Suppressor macrophage treated with lipopolysaccharide for 4 hours (primary cell): ENCODE measurements at places on chromosomes 7 and 10.

DNA sequence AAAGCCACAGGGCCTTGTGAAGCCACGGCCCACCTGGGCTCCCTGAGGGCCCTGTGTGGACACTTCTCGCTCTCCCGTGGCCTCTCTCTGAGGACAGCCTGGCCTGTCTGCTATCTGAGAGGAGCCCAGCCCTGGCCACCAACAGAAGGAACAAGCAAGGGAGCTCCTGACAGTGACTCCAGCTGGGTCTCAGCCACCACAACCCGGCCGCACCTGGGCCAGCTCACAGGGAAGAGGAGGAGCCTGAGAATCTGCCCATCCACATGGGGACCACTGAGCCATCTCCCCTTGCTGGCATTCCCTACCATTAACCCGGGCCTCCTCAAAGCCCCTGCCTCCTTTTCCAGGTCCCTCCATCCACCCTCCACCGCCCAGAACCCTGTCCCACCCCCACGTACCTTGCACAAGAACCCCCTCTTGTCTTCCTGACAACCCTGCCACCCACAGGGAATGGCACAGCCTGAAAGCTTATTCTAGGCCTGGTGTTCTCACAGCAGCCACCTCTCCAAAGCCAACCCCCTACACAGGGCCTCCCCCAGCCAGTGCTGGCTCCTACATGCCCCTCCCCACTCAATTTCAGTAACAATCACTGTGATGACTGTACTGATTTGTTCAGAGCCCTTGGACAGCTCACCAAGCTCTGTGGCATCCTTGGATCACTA is 120.2 kb downstream of the GRID1 start:
- no peak for DNase-seq

- peak; percentile 39 for DNase-seq
These were observed 699 bp downstream of the CLIP2 start for GRCh38 chr7:74289659-74290552.

GRCh38 chr10:77926566-77927401 is at the start of gene DLG5:
TSS of gene DLG5 (minus strand) at chr10:77926755. CDS start at chr10:77926520, 235 bp downstream.
- peak; percentile 23 for DNase-seq

GRCh38 chr7:107867858-107868466 is 23.0 kb upstream of the DLD start:
- no peak for DNase-seq

DNA sequence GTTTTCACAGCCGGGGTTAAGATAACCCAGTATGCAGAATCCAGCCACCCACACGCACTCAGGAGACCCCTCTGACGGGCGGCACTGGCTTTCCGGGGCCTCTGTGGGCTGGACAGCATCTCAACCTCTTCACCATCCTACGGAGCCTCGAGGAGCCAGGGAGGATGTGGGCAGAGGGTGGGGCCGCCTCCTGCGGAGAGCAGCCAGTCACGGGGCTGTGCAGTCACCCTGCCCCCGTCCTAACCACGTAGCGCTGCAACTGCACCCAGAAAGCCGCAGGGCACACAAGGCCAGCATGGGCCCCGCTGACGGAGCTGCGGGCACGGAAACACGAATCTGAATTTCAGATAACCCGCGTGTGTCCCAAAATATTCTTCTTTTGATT is 270.3 kb downstream of the ELFN1 start:
- peak; percentile 93 for DNase-seq

DNA sequence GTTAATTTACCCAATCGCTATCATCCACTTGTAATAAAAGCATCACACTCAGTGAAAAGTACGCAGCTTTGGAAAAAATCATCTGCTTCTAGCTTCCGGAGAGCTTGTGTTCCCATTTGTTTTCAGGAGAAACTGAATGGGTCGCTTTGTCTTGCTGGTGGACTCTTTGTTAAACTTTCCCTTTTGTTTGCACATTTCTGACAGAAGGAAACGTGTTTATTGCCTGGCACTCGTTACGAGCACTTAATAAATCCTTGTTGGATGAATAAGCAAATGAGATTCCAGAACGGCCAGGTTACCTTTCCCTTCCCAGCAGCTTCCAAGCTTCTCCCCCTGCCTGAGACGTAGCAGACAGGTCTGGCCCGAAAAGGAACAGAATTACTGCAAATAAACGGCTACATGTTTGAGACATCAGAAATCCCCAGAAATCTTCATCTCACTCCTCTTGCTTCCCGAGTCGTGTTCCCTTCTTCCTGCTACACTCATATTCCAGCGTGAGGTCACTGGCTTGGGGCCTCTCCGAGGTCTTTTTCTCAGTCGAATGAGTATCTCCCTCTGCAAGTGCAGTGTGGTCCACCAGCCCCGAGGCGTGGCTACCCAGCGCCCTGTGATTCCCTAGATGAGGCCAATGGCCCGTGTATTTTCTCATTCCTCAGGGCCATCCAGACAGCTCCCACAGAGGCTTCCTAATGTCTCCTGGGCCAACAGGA is 167.2 kb downstream of the FRMD4A start:
- no peak for DNase-seq

GRCh38 chr10:78770167-78771090 is 298.3 kb upstream of the ZMIZ1 start:
- no peak for DNase-seq

GRCh38 chr7:116929914-116930913 is 23.1 kb upstream of the ST7 start:
- peak; percentile 85 for DNase-seq

- no peak for DNase-seq
These were observed 46.3 kb upstream of the RNF216 start for GRCh38 chr7:5827755-5828154.

GRCh38 chr10:79445977-79446757 is 743 bp upstream of the ZCCHC24 start:
- no peak for DNase-seq

GRCh38 chr7:7959979-7960670 is 8.5 kb upstream of the GLCCI1 start:
- no peak for DNase-seq

DNA sequence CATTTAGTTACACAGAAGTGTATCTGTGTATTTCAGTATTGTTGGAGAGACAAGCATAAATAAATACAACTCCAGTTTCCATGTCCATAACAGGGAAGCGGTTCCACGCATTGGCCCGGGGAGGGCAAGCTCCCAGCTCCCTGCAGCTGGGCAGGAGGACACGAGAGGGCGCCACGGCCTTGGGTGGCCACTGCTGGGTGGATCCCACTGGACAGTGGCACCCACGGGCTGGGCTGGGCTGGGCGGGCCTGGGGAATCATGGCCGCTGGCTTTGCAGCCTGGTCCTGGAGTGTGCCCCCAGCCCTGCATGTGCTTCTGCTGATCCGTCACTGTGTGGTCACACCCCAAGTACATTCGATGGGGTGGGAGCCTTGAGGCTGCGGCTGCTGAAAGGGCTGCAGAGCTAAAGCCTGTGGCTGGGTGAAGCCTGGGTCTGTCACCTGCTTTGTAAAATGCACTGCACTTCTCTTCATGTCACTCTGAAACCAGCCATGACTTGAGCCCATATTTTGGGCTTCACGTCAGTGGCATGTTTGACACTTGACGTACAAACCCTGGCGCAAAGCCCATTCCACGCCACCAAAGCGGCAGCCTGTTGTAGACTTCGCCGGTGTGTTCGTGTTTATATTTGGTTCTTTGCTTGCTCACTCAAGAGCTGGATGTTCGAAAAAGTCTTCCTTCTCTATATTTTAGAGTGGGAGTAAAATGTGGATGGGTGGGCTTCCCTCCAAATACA is 27.5 kb downstream of the LRRC27 start:
- DNase-seq = no peak

- DNase-seq = no peak
These were observed 276.0 kb downstream of the RPS24 start for GRCh38 chr10:78309536-78310237.

GRCh38 chr7:81527651-81528050 is 242.2 kb downstream of the HGF start:
- no peak for DNase-seq

- DNase-seq = no peak
These were observed 54.5 kb downstream of the GRB10 start for GRCh38 chr7:50728184-50728583.

GRCh38 chr10:60490013-60490412 is 100.3 kb upstream of the ANK3 start:
- DNase-seq = no peak

DNA sequence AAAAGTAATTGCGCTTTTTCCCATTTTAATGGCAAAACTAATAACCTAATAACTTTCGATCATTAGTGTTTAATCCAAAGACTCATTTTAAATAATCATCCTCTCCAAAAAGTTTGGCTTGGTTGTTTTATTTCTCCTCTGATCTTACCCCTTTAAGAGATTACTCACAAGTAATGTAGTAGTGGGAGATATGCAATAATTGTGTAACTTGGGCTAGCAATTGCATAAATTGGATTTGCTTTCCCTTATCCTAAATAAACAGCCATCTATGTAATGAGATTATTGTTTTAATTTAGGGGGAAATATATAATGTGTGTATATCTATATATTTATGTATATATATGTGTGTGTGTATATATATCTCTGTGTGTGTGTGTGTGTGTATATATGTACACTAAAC is 82.5 kb downstream of the RNLS start:
- DNase-seq = peak; percentile 12

DNA sequence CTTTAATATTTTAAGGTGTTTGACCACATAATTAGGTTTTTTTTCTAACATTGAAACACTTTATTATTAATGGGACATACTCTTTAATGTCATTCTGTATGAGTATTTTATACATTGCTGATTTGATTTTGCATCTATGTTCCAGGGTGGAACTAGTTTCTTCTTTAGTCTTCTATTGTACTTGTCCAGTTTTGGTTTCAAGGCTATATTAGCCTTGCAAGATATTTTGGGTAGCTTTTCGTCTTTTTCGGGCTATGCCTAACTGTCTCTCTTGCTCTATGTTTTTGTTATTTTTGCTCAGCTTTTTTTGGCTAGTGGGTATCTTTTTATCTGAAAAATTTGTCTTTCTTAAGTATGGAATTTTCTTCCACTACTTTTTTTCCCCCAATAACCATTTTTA is 38.7 kb upstream of the MKX start:
- no peak for DNase-seq

GRCh38 chr10:133117688-133118071 is 30.0 kb downstream of the ADGRA1 start:
- DNase-seq = no peak

GRCh38 chr10:73998623-73998928 is 660 bp downstream of the VCL start:
- no peak for DNase-seq

- DNase-seq = no peak
These were observed 234.6 kb downstream of the ZMYND11 start for GRCh38 chr10:369684-370448.

DNA sequence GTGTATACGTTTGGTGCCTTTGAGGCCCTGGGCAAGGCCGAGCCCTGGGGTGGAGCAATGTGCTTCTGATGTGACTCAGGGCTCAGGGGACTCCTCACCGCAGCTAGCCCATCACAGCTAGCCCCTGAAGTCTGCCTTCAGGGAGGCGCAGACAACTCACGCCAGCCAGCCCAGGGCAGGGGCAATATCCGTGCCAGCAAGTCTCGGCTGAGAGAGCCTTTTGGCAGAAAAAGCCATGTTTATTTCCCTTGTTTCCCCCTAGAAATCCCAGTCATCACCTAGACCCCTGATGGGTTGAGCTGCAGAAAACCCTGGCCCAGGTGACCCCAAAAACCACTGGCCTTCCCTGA is 90.4 kb downstream of the CHST15 start:
- DNase-seq = no peak

DNA sequence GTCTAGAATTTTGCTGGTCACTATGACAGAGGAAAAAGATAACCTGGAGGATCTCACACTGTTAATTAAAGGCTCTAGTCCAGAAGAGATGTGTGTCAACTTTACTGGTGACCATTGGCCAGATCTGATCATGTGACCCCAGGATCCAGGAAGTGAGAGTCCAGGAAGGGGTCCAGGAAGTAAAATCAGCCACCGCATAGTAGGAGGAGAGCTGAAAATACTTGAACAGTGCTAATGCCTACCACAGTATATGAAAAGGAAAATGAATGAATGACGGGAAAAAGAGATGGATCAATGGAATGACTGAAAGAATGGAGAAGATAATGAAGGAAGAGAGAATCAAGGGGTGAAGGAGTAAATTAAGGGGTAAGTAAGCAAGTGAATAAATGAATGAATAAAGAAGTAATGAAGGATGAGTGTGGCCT is 415.3 kb downstream of the RPS24 start:
- no peak for DNase-seq

GRCh38 chr7:71753956-71754664 is 622.2 kb downstream of the GALNT17 start:
- no peak for DNase-seq

GRCh38 chr10:86255405-86256251 is 111.0 kb downstream of the GRID1 start:
- no peak for DNase-seq

- DNase-seq = no peak
These were observed 38.8 kb downstream of the DLG5 start for GRCh38 chr10:77887631-77888355.

- no peak for DNase-seq
These were observed 4.6 kb upstream of the ADRA2A start for GRCh38 chr10:111072232-111072631.

- DNase-seq = no peak
These were observed 2.5 kb downstream of the TMEM176B start for GRCh38 chr7:150797661-150798060.

DNA sequence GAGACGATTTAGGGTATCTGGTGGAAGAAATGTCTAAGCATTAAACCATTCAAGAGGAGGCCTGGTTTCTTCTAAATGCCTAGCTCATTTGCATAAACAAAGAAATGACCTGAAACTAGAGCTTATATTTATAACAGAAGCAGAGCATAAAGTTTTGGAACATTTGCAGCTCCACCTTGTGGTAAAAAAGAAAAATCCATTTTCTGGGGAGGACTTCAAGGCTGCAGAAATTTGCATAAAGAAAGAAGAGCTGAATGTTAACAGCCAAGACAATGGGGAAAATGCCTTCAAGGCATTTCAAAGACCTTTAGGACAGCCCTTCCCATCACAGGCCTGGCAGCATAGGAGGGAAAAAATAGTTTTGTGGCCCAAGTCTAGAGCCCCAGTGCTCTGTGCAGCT is 362.0 kb downstream of the ZNF248 start:
- no peak for DNase-seq

- DNase-seq = peak; percentile 9
These were observed 27.7 kb upstream of the OSBPL3 start for GRCh38 chr7:25007668-25008067.

DNA sequence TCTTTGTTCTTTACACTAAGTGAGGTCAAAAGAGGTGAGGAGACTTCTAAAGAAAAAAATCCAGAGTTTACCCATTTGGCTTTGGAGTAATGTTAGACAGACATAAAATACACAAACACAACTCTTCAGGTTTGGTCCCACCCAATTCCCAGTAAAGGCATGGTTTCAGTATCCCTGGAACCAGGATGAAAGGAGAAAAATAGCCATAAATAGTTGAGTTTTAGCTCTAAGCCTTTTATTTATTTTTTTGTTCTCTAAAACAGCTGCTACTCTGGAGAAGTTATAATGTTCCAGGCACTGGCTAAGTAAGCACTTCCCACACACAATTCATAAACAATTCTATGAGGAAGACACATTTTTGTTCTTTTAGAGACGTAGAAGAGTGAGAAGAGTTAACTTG is 4.0 kb downstream of the ABCB1 start:
- no peak for DNase-seq

- no peak for DNase-seq
These were observed 59.9 kb downstream of the DAGLB start for GRCh38 chr7:6387734-6388294.

GRCh38 chr7:92781117-92781720 is 55.2 kb downstream of the CDK6 start:
- DNase-seq = no peak

GRCh38 chr10:130558746-130559546 is 422.8 kb downstream of the GLRX3 start:
- DNase-seq = no peak

GRCh38 chr10:30832001-30832748 is 199.5 kb downstream of the ZNF438 start:
- no peak for DNase-seq

- no peak for DNase-seq
These were observed 34.9 kb downstream of the TFEC start for GRCh38 chr7:115995701-115996100.
